ENCODE measurements at places on chromosomes 16 and 17.

DNA sequence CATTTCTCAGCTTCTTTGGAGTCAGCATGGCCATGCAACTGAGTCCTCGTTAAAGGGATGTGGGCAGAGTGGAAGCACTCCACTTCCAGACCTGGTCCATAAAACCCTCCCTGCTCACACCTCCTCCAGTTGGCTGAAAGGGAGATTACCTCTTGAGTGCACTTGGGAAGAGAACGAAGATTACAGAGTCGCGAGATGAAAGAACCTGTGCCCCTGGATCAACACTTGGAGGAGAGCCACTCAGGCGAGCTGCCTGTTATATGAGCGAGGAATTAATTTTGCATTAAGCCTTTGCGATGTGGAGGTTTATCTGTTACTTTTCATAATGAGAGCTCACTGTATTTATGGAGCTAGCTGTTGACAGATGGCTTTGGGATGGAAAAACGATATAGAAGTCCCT, 147.9 kb downstream of the MAF start:
- DNase-seq: no peak

- DNase-seq: no peak
Measured at GRCh38 chr16:46974352-46974751, 878 bp upstream of the DNAJA2 start.

GRCh38 chr17:2957631-2958286, 105.6 kb downstream of the OR1D5 start:
- DNase-seq: no peak

DNA sequence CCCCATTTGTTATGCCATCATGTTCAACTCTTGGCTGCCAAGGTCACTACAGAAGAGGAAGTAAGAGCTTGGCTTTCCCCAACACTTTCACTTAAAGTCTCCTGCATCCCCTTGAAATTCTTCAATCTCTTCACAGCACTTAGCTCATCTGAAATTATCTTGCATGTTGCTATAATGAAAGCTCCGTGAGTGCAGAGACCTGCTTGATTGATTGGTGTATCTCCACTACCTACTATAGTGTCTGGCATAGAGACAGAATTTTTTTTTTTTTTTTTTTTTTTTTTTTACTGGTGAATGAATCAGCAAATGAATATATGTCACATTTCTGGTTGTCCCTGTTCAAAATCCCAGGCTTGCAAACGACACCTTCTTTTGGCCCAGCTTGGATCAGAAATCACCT, 1.9 kb upstream of the SDR42E1 start:
- no peak for DNase-seq

DNA sequence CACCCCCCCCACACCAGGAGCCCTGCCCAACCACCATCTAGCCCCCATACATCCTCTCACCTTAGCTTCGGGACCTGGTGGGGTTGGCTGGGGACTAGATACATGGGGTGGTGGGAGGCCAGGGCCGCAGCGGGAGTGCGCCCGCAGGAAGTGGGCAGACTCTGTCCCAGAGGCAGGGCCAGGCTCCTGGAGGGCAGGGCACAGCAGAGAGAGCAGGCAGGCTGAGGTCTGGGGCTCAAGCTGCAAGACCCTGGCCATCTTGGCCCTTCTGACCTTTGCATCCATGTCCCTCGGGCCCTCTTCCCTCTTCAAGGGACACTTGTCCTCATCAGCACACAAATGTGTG, 2.7 kb downstream of the ENKD1 start:
- DNase-seq: no peak

DNA sequence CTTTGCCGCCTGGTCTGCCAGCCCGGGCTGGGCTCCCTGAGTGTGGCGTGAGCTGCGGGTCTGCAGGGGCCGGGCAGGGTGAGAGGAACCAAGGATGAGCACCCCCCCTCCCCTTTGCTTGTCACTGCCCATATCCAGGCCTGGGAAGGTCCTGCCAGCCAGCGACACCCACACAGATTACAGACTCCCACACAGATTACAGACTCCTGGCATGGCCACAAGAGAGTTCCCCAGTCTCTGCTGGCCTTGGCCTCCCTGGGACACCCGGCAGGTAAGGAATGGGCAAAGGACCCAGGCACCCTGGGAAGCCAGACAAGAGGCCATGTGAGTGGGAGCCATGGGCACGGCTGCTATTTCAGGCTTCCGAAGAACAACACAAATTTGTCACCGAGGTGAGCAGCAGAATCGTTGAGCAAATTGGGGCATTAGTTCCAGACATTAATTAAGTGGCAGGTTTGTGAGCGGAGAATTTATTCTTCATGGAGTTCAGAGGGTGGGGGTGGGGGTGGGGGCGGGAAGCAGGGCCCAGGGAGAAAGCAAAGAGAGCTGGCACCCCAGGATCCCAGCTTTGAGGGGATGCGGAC, 41.4 kb downstream of the SRCIN1 start:
- no peak for DNase-seq

GRCh38 chr17:30005709-30006320, 64.4 kb downstream of the EFCAB5 start:
- no peak for DNase-seq

All from hippocampal formation (tissue), 2 donors.